ENCODE measurements at places on chromosomes 3 and 15.

GRCh38 chr15:43928152-43928551, 101.3 kb downstream of the WDR76 start:
- no peak for DNase-seq

DNA sequence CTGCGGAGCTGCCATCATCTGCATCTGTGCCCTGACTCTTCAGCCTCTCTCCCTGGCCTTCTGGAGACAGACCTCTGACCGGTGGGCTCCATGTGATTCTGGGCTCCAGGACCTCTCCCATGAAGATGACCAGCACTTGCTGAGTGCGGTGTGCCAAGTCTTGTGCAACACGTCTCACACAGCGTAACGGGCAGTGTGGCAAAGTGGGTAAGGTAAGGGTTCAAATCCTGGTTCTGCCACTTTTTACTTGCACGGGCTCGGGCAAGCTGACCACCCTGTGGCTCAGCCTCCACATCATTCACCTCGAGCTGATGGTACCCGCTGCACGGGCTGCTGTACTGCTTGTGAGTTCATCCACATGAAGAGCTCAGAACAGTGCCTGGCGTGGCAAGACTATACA, 6.5 kb upstream of the SYNM start:
- no peak for DNase-seq

- DNase-seq = peak; percentile 80
Observed at GRCh38 chr3:152258448-152259393, 10.0 kb upstream of the MBNL1 start.

DNA sequence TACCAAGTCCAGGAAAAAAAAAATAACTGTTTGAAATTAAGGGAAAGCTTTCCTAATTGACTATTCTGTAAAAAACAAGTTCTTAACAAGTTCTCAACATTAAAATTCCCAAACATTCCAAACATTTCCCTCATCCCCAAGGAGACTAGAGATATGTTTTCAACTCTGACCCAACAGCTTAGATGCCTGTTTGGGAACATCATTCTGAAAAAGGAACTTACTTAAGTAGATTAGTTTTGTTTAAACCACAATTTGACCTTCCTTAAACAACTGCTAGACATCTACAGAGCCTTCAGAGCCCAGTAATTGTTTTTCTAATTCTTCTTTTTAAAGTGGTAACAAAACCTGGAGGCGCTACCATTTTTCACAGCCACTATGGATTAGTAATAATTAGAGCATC, 12.8 kb downstream of the UBR1 start:
- DNase-seq = no peak

DNA sequence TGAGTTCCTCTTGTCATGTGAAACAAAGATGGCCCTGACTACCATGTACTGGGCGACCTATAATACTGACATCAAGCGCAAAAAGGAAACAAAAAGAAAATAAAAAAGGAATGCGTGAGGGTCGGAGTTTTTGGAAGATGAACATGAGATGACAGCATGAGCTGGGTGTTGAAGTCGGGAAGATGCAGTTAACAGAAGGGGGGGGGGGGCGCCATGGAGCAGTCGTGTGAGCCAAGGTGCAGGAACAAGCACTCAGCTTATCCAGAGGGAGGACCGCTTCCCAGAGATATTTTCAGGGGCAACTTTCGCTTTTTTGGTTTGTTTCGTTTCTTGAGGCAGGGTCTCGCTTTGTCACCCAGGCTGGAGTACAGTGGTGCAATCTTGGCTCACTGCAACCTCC, 110.2 kb downstream of the RORA start:
- no peak for DNase-seq

DNA sequence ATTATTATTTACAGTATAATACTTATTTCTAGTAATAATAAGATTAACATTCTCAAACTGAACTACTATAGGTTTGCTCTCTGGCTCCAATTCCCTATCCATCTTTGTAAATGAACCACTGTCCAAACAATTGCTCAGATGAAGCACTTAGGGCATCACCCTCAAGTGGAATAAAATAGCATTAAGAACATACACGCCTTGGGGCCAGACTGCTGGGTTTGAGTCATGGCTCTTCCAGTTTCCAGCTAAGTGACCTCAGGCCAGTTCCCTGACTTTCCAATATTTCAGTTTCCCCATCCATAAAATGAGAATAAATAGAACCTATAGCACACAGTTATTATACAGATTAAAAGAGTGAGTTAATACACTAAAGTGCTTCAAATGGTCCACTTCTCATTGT, 507.2 kb downstream of the MAGI1 start:
- DNase-seq = no peak

DNA sequence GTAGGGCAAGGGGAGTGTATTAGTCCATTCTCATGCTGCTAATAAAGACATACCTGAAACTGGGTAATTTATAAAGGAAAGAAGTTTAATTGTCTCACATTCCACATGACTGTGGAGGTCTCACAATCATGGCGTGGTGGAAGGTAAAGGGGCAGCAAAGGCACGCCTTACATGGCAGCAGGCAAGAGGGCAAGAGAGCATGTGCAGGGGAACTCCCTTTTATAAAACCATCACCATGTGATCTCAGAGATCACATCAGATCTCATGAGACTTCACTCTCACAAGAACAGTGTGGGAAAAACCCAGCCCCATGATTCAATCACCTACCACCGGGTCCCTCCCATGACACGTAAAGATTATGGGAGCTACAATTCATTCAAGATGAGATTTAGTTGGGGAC, 41.4 kb downstream of the SUMF1 start:
- DNase-seq = no peak

- DNase-seq = no peak
Observed at GRCh38 chr3:123947482-123947881, 13.5 kb downstream of the CCDC14 start.

DNA sequence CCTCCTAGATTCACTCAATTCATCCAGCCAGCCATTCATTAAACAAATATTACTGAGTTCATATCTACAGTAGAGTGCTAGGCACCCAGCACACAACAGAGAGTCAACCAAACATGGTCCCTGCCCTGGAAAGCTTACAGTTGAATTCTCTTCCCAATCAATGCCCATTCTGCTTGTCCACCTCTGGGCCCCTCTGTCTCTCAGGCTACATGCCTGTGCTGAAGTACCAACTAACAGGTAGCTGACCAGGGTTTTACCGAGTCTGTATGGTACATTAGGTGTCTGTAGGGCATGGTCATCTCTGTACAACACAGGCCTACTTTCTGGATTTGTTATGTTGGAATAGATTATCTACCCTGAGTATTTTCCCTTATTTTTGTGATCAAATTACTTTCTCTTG, 23.3 kb downstream of the PLD1 start:
- DNase-seq = no peak

- DNase-seq = no peak
Observed at GRCh38 chr3:40862946-40863345, 336.4 kb upstream of the CTNNB1 start.

GRCh38 chr3:16994854-16995525, 110.2 kb downstream of the PLCL2 start:
- no peak for DNase-seq

DNA sequence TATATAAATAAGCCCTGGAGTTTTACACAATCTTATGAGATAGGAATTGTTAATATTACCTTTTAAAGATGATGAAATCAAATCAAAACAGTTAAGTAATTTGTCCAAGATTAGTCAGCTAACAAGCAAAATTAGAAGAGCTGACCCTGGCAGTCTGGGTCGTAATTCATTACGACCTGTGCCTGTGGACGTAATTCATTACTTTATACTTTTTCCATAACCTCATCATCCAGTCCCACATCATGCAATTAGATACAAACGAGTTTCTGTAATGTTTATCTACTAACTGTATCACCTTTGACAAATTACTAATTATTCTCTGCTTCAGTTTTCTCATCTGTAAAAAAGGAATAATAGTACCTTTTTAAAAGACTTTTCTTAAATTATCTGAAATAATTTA, 665.9 kb downstream of the ZBBX start:
- DNase-seq = no peak

DNA sequence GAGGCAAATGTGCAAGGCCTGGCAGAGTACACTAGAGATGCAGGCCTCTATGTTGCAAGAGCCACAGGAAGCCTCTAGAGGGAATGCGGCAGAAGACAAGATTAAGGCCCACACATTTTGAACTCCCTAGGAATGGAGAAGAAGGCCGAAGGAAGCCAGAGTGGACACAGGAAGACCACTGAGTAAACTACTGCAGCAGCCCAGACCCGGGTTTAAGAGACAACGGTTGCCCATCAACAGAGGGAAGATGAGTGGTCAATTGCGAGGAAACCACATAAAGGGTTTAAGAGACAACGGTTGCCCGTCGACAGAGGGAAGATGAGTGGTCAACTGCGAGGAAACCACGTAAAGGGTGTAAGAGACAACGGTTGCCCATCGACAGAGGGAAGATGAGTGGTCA, 14.6 kb downstream of the CHSY1 start:
- no peak for DNase-seq

- peak; percentile 57 for DNase-seq
Observed at GRCh38 chr3:28940530-28940929, 340.3 kb upstream of the RBMS3 start.

DNA sequence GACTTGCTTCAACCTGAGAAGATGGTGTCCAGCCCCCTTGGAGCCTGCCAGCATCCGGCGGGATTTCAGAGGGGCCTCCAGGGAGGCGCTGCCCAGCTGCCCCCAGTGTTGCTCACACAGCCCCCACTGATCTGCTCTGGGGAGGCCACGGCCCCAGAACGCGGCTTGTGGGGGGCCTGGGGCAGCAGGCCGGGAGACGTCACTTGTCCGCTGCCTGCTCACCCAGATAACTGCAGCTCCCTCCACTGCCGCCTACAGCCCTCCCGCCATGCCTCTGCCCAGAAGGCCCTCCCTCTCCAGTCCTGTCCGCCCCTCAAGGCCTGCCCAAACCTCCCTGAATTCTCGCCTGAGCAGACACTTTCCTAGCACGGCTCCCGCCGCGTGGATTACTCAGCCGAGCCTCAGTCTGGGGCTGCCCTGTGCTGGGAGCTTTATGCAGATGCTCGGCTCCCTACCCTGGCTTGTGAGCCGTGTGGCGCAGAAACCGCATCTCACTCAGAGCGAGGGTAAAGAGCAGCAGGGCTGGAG, 17.2 kb upstream of the ADIPOQ start:
- DNase-seq = peak; percentile 34

GRCh38 chr15:70356919-70357318, 259.2 kb upstream of the TLE3 start:
- DNase-seq = no peak

DNA sequence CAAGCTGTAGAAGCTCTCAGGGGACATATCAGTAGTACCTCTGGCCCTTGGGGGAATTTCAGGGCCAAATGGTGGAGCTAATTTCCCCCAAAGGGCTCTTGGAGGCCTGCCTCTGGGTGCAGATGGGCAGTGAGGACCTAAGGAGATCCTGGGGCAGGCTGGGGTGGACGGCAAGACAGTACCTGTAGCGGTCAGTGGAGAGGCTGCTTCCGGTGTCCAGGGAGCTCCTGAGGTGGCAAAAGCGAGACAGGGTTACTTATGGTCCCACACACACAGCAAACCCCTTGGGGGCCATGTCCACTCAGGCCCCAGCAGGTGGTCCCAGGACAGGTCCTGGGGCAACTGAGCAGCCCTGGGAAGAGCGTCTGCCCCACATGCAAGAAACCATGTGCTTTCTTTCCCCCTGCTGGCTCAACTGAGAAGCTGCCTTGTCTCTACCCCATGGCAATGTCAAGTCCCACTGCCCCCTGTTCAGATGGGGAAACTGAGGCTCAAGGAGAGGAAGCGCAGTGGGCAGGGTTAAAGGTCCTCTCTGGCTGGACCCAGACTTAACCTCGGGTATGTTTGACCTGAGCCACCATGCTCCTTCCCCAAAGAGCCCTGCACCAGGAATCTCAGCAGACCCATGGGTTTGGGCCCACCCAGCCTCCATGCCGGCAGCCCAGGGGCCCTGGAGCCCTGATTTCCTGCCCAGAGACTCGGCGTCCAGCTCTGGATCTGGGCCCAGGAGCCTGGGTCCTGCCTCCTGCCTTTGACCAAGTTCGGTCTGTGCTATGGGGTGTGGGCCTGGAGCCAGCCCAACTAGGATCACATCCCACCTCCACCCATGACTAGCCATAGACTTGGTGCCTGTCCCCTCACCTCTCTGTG, 25.7 kb downstream of the IQSEC1 start:
- no peak for DNase-seq

DNA sequence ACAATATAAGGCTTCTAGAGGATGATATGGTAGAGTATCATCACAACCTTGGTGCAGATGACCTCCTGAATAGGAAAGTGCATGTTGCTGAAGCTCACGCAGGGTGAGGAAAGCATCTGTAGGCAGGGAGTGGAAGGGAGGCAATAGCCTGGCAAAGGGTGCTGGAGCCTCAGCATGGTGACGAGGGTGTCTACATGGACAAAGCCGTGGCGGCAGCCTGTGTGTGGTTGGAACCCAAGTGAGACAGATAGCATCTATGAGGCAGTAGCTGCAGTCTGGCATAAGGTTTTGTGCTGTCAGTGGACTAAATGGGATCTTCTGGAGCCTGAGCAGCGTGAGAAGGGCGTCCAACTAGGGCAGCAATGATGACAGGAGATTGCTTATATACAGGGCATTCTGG, 132.5 kb downstream of the DLG1 start:
- DNase-seq = no peak

DNA sequence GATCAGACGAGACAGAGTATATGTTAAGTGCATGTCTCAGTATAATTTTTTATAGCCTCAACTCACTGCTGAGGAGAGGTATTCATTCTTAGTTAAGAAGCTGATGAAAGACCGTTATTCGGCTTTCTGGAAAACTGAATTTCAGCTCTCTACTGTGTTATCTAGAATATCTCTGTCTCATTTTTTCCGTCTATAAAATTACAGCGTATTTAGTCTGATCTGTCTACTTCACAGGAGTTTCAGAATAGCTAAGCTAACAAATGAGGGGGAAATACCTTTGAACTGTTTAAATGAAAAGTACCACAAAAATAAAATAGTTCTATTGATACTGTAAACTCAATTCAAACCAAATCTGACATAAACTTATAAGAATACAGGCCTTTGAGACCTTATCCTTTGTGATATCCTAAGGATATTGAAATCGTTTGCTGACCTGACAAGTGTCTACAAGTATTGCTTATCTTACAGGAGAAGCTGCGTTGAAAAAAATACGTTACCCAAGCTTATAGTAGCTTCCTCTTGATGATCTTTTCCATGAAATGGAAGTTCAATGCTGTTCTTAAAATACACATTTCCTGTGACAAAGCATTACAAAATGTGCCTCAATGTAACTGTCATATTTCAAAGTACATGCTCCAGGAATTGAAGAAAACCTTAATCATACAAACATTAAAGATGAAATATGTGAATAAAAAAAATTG, 104.6 kb downstream of the IL1RAP start:
- no peak for DNase-seq

GRCh38 chr3:157671656-157672055, 168.4 kb upstream of the VEPH1 start:
- no peak for DNase-seq

- DNase-seq = no peak
Observed at GRCh38 chr15:86178845-86179244, 99.2 kb downstream of the AGBL1 start.

- DNase-seq = peak; percentile 93
Observed at GRCh38 chr3:184320104-184320445, 5.7 kb downstream of the EIF4G1 start.

All from fibroblast of skin of left quadriceps (primary cell).